ENCODE measurements at places on chromosomes 1 and 21. TPM values are rescaled to one million over a fixed set of nuclear protein-coding genes. Genes with fewer than 3 reads are reported as not detected.

The FAM151A gene
- polyA plus RNA-seq, result not detected

DNA sequence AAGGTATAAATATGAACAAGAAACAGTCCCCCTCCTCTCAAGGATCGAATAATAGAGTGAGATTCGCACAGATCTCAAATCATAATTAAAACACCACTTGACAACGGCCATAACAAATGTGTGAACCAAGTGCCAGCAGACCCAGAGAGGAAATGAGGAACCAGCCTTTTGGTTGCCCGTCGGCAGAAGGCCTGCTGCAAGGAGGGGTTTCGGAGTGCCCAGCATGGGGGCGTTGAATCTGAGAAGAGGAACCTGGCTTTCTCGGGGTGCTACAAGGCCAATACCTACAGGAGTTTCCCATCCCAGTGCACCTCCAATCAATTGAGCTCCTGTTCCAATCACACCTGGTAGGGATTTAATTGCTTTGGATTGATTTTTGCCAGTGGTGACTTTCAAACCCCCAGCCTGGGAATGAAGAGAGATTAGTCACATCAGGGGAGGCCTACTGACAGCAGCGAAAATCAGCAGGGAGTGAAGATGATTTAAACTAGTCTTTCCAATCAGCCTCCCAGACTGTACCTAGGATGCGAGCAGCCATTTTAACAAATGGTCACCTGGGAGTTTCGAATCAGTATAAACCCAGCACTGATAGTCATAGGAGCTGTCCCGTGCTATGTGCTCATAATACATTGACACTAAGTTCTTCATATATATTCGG, 263.8 kb downstream of the KAZN start:
- H3K27ac ChIP-seq, result no peak overlapping the region
- no peak for DNase-seq
- no peak overlapping the region for H3K4me3 ChIP-seq
- H3K36me3 ChIP-seq, result no peaks in the 10 kb centered on the region
- H3K4me1 ChIP-seq, result no peaks in the 10 kb centered on the region

The JAK1 gene
- polyA plus RNA-seq, result 163 TPM

- no peaks in the 10 kb centered on the region for H3K36me3 ChIP-seq
- H3K4me3 ChIP-seq, result no peak overlapping the region
- H3K27ac ChIP-seq, result no peak overlapping the region
These were observed 26.9 kb upstream of the ESRRG start for GRCh38 chr1:216750031-216750627.

DNA sequence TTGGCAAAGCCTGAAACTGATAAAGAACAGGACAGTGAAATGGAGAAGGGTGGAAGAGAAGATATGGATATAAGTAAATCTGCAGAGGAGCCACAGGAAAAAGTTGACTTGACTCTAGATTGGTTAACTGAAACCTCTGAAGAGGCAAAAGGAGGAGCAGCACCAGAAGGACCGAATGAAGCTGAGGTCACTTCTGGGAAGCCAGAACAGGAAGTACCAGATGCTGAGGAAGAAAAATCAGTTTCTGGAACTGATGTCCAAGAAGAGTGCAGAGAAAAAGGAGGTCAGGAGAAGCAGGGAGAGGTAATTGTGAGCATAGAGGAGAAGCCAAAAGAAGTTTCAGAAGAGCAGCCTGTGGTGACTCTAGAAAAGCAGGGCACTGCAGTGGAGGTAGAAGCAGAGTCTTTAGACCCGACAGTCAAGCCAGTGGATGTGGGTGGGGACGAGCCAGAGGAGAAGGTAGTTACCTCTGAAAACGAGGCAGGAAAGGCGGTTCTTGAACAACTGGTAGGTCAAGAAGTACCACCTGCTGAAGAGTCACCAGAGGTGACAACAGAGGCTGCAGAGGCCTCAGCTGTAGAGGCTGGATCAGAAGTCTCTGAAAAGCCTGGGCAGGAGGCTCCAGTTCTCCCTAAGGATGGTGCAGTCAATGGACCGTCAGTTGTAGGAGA, 16.3 kb downstream of the CCDC17 start:
- no peak for DNase-seq
- no peaks in the 10 kb centered on the region for H3K27me3 ChIP-seq
- no peak overlapping the region for H3K27ac ChIP-seq
- no peak overlapping the region for H3K4me3 ChIP-seq

- H3K27me3 ChIP-seq, result peaks cover 5% of the 10 kb centered on the region
- H3K4me3 ChIP-seq, result no peak overlapping the region
- H3K36me3 ChIP-seq, result no peaks in the 10 kb centered on the region
- peak; percentile 37 for DNase-seq
- no peaks in the 10 kb centered on the region for H3K4me1 ChIP-seq
These were observed 101.4 kb upstream of the RGS1 start for GRCh38 chr1:192474080-192474683.

GRCh38 chr1:228474507-228474906, 12.7 kb upstream of the RNF187 start:
- H3K36me3 ChIP-seq, result no peaks in the 10 kb centered on the region
- H3K4me3 ChIP-seq, result no peak overlapping the region
- no peak for DNase-seq
- H3K27me3 ChIP-seq, result no peaks in the 10 kb centered on the region

The NR1I3 gene
- polyA plus RNA-seq, result not detected

The GBP3 gene
- polyA plus RNA-seq, result 10.2 TPM

DNA sequence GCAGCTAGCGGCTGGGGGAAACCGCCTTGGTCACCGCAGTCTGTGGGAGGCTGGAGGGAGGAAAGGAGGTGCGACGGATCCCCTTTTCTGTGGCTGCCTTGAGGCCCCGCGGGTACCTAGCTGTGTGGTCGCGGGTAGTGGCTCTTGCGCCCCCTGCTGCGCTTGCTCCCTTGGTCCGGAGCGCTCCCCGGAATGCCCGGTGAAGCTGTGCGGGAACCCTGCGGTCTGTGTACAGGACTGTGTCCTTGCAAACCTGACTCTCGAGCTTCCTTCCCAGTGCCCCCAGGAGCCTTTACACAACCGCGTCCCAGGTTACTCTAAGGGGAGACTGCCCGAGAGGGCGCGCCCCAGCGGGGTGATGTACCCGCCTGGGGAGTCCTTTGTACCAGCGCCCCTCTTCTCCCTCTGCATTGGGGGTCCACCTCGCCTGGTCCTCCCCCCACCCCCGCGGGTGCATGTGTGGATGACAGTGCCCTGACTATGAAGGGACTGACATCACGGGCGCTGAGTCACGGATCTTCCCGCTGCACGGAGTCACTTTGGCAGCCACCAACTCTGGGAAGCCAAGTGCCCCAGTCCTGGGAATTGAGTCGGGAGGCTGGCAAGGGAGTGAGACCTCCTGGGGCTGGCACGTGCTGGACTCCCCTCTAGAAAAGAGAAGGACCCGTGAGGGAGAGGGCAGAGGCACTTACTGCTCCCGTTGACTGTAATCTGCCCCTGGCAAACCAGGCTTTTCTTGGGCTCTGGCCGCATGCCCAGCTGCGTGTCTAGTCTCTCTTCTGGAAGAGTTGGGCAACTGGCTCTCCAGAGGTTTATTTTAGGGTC, 816 bp downstream of the IL6R start:
- no peaks in the 10 kb centered on the region for H3K36me3 ChIP-seq
- no peaks in the 10 kb centered on the region for H3K27me3 ChIP-seq
- H3K4me1 ChIP-seq, result peaks cover 74% of the 10 kb centered on the region
- peak; percentile 40 for DNase-seq
- peak overlapping the region; percentile 84 for H3K4me3 ChIP-seq
- H3K27ac ChIP-seq, result peak overlapping the region; percentile 68

DNA sequence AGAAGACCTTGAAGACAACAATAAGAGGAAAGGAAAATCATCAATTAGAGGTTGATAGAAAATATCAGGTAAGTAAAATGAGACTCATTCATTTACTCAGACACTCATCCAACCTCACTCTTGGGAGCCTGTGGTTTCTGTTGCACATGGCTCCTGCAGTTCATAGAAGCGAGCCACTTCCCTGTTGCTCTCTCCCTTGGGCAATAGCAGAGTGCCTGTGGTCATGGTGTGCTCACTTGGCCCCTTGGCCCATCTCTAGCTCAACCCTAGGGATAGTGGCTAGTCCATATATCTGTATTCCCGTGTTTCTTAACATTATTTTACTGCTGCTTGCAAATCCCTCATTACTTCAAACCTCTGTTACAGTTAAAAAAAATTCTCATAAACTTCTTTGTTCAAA, 368.6 kb downstream of the PTPRC start:
- H3K27ac ChIP-seq, result no peak overlapping the region
- H3K4me1 ChIP-seq, result peaks cover 22% of the 10 kb centered on the region
- no peaks in the 10 kb centered on the region for H3K27me3 ChIP-seq
- no peak overlapping the region for H3K4me3 ChIP-seq

GRCh38 chr1:233166896-233167295, 128.6 kb downstream of the PCNX2 start:
- no peak overlapping the region for H3K4me3 ChIP-seq
- H3K36me3 ChIP-seq, result peaks cover 8% of the 10 kb centered on the region

DNA sequence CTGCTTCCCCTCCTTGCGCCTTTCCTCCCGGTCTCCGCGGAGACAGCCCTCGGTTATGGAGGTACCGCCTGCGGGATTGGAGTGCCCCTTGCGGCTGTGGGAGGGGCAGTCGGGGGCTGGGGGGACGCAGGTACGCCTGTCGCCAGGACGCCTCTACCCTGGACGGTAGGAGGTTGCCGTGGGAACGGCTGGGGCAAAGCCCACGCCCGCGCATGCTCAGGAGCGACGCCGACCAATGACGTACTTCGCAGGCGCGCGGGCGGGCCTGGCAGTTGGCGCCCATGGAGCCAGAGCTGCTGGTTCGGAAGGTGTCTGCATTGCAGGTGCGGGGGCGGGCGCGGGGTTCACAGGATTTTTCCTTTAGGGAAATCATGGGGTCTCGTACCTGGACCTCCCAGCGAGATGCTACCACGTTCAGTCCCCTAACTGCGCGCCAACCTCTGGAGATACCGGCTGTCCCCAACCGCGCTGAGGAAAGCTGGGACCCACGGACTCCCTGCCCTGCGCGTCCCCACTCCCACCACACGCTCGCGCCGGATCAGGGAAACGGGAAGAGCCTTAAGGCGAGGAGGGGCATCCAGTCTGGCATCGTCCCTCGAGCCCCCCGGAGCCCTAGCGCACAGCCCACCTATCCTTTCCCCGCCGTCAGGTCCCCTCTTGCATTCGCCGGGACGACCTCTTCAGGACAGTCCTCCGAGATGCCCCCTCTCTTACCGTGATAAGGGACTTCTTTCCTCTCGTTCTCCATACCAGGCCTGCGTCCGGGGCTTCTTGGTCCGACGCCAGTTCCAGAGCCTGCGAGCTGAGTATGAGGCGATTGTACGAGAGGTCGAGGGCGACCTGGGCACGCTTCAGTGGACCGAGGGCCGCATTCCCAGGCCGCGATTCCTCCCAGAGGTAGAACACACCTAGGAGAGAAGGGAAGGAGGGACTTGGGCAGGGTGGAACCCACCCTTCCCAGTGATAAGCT, at the start of gene IQCC:
TSS of gene IQCC (plus strand) at position 271 of the 970 bp plus-strand sequence. CDS start at position 282, 11 bp downstream.
- peak within 1 kb of the TSS; percentile 63 for H3K27ac ChIP-seq
- H3K4me1 ChIP-seq, result peaks cover 39% of the 10 kb centered on the region
- DNase-seq, result peak; percentile 86
- no peaks in the 10 kb centered on the region for H3K27me3 ChIP-seq
- H3K36me3 ChIP-seq, result no peaks in the 10 kb centered on the region

DNA sequence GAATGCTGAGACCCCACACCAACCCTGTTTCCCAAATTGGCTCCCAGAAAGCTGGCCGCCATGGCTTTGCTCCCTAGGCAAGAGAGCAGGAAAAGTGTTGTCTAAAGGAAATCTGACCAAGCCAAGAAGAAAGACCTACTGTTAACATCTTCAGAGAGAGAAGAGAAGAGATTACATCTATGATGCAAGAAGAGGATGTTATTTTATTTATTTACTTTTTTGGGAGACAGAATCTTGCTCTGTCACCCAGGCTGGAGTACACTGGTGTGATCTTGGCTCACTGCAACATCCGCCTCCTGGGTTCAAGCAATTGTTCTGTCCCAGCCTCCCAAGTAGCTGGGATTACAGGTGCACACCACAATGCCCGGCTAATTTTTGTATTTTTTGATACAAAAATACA, 21.7 kb downstream of the HMGN2 start:
- no peaks in the 10 kb centered on the region for H3K4me1 ChIP-seq
- no peak for DNase-seq

- H3K27ac ChIP-seq, result peak overlapping the region; percentile 19
- H3K4me3 ChIP-seq, result peak overlapping the region; percentile 25
- peaks cover 21% of the 10 kb centered on the region for H3K36me3 ChIP-seq
- no peaks in the 10 kb centered on the region for H3K27me3 ChIP-seq
- peaks cover 19% of the 10 kb centered on the region for H3K4me1 ChIP-seq
These were observed 27.3 kb downstream of the PTTG1IP start for GRCh38 chr21:44846224-44846484.

- no peaks in the 10 kb centered on the region for H3K27me3 ChIP-seq
- no peaks in the 10 kb centered on the region for H3K4me1 ChIP-seq
- DNase-seq, result no peak
- H3K36me3 ChIP-seq, result no peaks in the 10 kb centered on the region
These were observed 424.8 kb upstream of the ADGRL4 start for GRCh38 chr1:79431340-79431739.

- H3K4me3 ChIP-seq, result no peak overlapping the region
- peaks cover 76% of the 10 kb centered on the region for H3K4me1 ChIP-seq
- no peak for DNase-seq
- no peaks in the 10 kb centered on the region for H3K27me3 ChIP-seq
These were observed 5.9 kb downstream of the NFYC start for GRCh38 chr1:40697436-40697835.

DNA sequence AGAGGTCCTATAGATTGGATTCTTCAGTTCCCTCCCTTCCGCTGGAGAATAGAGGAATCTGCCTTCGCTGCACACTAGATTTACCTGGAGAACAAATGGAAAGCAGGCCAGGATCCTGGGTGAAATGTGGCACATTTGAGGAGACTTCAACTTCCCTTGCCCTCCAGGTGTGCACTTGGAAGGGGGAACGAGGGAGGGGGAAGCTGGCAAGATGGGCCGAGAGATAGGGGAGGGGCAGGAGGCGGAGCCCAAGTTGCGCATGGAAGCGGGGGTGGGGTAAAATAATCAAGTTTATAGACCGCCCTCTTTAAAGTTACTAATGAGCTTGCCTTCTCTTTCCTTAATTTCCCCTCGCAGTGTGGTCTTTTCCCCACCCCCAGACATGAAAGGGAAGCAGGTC, 155.7 kb upstream of the CAMK1G start:
- no peaks in the 10 kb centered on the region for H3K27me3 ChIP-seq
- H3K27ac ChIP-seq, result no peak overlapping the region
- DNase-seq, result no peak
- H3K36me3 ChIP-seq, result no peaks in the 10 kb centered on the region

DNA sequence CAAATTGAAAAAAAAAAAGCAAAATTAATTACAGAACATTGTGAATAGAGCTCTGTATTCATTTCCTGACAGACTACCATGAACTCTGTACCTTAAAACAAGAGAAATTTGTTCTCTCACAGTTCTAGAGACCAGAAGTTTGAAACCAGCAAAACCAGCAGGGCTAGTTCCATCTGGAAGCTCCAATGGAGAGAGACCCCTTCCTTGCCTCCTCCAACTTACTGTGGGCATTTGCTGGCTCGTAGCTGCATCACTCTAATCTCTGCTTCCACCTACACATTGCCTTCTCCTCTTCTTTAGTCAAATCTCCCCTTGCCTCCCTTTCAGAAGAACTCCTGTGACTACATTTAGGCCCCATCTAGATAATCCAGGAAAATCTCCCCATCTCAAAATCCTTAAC, 56.5 kb downstream of the SYDE2 start:
- H3K4me3 ChIP-seq, result no peak overlapping the region
- no peaks in the 10 kb centered on the region for H3K36me3 ChIP-seq
- H3K4me1 ChIP-seq, result no peaks in the 10 kb centered on the region
- H3K27me3 ChIP-seq, result no peaks in the 10 kb centered on the region
- H3K27ac ChIP-seq, result no peak overlapping the region
- DNase-seq, result no peak

All from CD4-positive, alpha-beta memory T cell (primary cell).